Dorsolateral prefrontal cortex (tissue), 122 donors: ENCODE measurements at places on chromosomes 5 and 9.

DNA sequence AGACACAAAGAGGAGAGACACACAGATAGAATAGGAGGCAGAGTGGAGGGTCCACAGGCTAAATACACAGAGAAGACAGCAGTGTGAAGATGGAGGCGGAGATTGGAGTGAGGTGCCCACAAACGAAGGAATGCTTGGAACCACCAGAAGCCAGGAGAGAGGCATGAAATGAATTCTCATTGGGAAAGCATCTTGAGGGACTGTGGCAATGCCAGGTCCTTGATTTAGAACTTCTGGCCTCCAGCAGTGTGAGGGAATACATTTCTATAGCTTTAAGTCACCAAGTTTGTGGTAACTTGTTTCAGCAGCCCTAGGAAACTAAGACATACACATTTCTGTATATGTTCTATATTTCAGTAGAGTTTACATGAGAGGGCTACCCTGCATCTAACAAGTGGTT, 396.6 kb upstream of the ZNF608 start:
- no peak for DNase-seq

DNA sequence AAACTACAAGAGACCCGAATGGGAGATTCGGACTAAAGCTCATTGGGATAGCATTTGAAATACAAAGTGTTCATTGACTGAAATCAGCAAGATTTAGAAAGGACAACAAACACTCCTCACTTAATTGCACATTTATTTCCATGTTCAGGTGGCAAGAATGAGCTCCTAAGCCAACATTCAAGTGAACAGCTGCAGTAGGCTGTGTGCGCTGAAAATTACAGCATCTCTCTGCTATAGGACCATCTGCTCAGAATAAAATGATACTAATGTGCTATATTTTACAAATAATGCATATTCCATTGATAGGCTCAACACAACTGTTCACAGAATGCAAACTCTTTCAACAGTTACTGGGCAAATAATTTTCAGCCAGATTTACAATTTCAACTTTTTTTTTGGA, 61.8 kb downstream of the ELAVL2 start:
- no peak for DNase-seq

DNA sequence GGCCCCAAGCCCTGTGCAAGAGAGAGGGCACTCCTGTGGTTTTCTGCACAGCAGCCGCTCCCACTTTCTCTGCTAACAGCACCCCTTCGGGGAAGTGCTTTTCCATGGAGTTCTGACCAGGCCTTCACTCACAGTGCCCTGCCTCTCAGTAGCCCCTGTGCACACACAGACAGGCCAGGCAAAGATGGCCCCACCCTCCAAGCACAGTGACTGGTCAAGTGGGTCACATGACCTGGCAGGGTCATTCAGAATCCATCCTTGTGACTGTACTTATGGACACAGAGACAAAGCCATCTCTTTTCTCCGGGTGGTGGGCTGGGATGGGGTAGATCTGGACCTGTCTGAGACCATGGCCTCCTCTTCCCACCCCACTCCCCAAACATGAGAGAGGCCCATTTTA, 82.5 kb downstream of the PSD2 start:
- no peak for DNase-seq

DNA sequence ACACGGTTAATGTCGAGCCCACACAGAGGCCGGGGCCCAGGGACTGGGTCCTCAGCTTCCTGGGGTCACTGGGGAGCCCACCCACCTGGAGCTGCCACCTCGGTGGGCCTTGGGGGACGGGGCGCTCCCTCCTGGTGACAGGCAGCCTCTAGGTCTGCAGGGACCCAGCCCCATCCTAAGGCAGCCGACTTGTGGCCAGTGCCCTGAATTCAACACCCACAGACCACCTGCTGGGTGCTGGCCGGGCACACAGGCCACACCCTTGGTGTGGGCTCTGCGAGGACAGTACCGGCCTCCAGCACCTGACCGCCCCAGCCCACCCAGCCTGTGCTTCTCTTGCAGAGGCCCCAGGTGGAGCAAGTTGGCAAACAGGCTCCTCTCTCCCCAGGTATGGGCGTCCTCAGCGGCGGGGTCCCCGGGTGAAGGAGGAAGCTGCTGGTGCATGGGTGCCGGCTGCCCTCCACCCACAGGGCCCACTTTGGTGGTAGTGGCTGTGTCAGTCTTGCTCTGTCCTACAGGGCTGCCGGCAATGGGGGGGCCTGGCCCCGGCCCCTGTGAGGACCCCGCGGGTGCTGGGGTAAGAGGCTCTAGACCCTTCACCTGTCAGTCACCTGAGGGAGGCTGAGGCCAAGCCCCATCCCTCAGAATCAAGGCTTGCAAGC, 8.3 kb downstream of the ENTPD8 start:
- DNase-seq = no peak

DNA sequence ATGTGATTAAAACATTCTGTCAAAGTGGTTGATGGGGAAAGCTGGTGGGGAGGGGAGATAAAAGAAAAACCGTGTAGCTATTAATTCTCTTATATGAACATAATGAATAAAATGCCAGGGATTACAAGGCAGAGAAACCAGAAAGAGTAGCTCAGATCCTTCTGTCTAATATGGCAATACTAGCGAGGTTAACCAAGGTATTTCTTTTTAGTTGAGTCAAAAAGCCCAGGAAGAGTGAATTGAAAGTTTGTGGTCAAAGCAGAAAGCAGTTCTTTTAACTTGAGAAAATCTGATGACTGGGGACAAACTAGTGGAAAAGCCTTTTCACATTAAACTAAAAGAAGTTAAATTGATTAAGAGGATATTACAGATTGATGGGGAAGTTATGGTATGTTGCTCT, 76.0 kb downstream of the ERBIN start:
- DNase-seq = no peak

- peak; percentile 71 for DNase-seq
These were observed 48.8 kb downstream of the KCNIP1 start for GRCh38 chr5:170552621-170553115.

DNA sequence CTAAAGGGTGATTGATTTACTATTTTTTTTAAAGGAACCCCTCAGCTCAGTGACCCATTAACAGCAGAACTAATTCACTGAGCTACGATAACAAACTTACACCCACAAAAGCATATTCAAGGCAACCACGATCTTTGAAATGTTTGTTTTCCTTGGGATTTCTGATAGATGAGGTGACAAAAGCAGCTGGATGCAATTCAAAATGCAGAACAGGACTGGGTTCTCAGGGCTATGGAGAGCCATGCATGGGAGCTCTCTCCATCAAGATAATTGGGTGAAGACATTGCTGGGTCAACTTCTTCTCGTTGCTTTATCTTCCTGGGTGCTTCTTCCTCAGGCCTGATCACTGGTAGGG, 60.1 kb downstream of the PAPPA start:
- DNase-seq = no peak

- DNase-seq = no peak
These were observed 25.6 kb downstream of the TGFBI start for GRCh38 chr5:136054142-136055019.

- no peak for DNase-seq
These were observed 75.2 kb downstream of the NTRK2 start for GRCh38 chr9:84744726-84745125.

DNA sequence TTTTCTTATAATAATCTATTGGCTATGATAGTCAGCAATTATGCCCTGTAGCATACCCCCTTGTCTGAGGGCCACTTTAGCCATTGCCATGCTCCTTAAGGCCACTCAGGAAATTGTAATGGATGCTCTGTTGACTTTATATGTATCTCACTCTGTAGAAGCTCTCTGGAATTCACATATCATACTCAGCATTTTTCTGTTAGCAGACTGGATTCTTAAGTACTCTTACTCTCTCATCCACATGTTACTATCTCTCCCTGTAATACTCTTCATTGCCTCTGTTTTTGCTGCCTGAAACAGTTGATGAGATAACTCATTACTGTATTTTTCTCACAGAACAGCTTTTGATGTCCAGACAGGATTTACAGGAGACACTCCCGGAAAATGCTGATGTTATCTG, 24.2 kb downstream of the TMEM232 start:
- no peak for DNase-seq

- no peak for DNase-seq
These were observed 81.6 kb upstream of the BOD1 start for GRCh38 chr5:173697931-173698579.

GRCh38 chr9:121286973-121287741, 19.2 kb downstream of the GSN start:
- peak; percentile 87 for DNase-seq

GRCh38 chr9:75692309-75692708, 198.2 kb upstream of the PCSK5 start:
- no peak for DNase-seq

DNA sequence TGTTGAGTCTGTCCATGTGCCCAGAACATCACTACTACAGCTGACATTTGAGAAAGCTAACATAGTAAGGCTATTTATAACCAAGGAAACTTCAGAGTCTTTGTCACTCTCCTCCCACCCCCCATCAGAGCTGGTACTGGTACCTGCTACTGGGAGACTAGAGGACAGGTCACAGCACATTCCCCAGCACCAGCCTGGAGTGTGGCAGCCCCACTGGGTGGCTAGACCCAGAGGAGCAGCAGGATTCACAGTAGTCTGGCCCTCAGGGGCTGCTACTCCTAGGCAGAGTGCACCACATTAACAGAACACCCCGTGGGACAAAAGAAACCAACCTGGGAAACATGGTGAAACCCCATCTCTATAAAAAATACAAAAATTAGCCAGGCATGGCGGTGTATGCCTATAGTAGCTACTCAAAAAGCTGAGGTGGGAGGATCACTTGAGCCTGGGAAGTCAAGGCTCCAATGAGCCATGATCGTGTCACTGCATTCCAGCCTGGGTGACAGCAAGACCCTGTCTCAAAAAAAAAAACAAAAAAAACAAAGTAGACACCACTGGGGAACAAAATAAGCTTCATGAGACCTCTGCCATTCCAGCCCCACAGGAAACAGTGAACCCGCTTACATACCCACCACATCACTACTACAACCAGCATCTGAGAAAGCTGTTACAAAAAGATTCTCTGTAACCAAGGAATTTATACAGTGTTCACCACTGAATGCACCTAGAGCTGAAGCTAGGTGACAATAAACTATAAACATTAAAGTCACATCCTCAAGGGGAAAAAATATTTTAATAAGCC, 26.3 kb upstream of the PTGER4 start:
- DNase-seq = no peak

GRCh38 chr5:73328640-73329039, 119.9 kb downstream of the FOXD1 start:
- no peak for DNase-seq

GRCh38 chr5:136213919-136214493, 21.0 kb upstream of the SMIM32 start:
- no peak for DNase-seq

GRCh38 chr9:37787059-37787458, 2.2 kb upstream of the EXOSC3 start:
- no peak for DNase-seq

- DNase-seq = no peak
These were observed 11.4 kb downstream of the BHMT start for GRCh38 chr5:79122973-79123372.

DNA sequence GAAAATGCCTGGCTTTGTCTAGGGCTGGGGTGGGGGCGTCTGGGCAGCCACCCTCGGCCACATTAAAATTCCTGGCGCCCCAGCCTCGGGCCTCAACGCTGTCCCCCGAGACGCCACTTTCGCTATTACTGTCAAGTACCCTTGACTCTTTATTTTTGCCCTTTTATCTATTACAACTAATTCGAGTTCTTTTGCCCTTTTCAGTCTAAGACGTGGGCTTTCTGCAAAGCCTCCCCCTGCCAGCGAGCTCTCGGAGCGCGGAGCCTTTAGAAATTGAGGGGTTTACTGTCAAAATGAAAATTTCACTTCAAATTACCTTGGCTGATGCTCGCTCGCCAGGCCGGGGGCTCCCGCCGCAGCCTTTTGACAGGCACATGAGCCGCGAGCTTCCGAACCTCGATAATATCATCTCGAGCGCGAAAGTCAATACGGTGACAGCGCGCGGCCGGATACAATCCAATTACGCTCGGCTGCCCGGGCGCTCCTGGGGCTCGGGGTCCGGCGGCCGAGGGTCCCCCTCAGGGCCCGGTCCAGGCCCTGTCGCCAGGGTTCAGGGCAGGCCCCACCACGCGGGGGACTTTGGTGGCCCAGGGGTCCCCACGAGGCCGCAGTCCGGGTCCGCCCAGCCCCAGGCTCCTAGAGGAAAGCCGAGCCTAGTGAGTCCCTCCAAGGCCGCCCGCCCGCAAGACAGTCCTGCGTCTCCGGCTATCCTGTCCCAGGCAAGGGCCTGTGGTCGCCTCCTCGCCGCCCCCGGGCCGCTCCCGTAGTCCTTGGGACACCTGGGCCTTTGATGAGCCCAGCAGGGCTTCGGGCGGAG, 6.7 kb downstream of the IRX4 start:
- no peak for DNase-seq

- no peak for DNase-seq
These were observed 57.5 kb upstream of the PAPPA start for GRCh38 chr9:116096046-116096445.

DNA sequence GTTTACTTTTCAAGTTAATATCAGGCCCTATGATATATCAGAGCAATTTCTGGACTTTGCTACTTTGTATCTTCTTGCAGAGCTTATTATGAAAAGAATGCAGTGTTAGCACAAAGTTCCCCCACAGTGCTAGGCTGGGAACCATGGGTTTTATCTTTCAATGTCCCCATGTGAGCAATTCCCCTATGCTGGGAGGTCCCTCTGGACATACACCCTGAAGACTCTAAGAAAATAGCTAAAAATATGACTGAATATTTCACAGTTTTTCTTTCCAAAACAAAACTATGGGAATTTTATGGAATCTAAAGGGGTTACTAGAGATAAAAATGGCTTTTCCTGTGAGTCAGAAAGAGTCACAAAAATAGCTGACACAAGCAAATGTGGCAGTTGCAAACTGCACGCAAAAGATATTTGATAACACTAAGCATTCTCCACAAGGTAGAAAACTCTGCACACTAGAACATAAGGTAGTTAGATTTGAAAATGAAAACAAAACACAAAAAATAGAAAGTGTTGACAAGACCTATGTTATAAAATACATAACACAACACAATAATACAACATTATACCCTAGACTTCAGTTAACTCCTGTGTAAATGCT, 487.5 kb upstream of the GRIN3A start:
- no peak for DNase-seq

DNA sequence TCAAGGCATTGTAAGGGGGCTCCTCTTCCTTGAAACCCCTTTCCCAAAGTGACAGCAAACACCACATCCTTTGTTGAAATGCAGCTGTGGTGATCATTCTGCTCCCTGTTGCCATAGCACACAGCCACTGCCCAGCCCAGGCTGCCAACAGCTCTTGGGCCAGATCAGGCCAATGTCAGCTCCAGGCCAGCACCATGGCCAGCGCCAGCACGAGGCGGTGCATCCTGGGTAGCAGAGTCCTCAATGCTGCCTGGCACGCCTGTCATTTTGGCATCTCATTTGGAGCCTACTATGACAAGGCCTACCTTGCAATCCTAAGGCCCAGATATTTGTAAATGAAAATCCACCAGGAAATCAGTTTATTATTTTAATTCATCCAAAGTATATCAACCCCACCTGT, 390.6 kb downstream of the DNAH5 start:
- DNase-seq = no peak
